NCI-H2081 (cell line): ENCODE measurements at places on chromosomes 2 and 18.

DNA sequence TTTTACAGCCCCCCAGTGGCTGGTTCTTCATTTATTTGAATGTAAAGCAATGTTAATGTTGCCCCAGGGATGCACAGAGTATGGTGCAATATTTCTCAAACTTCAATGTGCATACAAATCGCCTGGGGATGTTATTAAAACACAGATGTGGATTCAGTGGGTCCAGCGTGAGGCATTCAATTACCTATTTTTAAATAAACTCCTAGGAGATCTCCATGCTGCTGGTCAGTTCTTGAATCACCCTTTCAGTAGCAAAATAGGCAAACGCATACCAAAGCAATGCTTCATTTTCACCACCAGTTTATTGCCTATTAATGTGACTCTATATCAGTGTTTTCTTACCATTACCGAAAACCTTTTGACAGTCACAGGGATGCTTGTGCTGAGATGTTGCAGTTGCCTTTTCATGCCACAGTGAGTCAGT is 530.7 kb downstream of the CBLN2 start:
- no peak for DNase-seq

DNA sequence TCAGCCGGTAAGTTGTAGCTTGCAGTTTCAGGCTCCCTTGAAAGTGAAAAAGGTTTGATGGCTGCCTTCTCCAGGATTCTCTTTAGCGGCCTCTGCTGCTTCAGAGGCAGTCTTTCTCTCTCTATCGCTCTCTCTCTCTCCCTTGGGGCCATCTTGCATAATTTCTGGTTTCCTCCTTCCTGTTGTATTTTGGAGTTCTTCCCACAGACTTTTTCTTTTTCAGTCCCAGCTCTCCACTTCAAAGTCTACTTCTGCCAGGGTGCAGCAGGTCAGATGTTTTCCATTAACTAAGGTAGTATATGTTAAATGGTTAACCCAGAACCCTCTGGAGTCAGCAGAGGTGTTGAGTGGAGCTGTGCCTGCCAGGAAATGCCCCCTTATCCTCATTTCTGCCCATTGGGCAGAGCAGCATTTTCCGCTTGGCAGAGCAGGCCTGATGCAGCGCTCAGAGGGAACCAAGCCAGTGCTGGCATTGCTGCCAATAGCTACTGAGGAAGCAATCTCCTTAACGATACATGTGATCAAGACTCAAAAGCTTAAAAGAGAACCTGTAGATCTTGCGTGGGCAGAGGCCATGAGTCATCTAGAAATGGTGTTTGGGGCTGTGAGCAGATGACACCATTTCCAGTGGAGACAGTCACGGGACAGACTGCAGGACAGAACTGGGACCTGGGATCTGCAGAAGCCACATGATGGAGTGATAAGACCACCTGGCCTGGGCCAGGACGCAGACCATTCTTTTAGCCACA is 20.8 kb downstream of the DBI start:
- no peak for DNase-seq

GRCh38 chr2:226466589-226466988 is 333.0 kb downstream of the IRS1 start:
- no peak for DNase-seq

- no peak for DNase-seq
Measured at GRCh38 chr18:73669297-73669696, 478.3 kb downstream of the FBXO15 start.

DNA sequence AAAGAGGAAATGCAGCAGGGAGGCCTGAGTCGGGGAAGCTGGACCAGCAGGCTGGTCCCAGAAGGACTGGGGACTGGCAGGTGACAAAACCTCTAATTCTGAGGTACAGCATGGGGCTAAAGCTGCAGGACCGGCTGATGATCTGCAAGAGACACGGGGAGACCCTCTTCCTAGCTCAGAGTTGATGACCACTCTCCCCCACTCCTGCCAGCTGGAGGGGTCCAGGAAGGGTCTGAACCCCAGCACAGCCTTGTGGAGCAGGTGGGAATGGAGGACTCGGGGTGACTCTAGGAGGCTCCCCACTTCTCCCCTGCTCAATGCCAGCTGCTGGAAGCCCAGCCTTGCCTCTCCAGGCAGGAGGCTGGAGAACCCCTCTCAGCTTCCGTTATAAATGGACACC is 67.7 kb downstream of the TWIST2 start:
- DNase-seq: no peak

DNA sequence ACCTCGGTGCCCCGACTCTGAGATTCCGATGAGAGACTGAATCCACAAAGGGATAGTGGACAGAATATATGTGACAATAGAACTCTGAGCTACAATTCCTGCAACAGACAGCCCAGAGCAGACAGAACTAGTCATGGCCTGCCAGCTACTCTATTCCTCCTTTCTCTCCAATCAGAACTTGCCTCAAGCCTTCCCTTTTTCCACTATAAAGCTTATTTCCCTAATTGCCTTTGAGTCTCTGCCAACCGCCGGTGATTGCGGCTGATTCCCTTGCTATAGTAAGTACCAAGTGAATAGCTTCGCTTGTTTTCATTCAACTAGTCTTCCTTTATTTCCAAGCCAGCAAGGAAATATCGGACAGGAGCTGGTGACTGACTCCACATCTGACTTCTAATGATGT is 96.8 kb downstream of the DSC3 start:
- DNase-seq: peak; percentile 40
